ENCODE measurements at places on chromosomes 4 and X. TPM values are rescaled to one million over a fixed set of nuclear protein-coding genes. Genes with fewer than 3 reads are reported as not detected.

The P2RY8 gene
- not detected for total RNA-seq

The MXRA5 gene
- total RNA-seq, result 7.0 TPM

The SCOC gene
- total RNA-seq, result 94.7 TPM

The DMP1 gene
- not detected for total RNA-seq

The EVC2 gene
- 11.3 TPM for total RNA-seq

The GABRB1 gene
- total RNA-seq, result 3.1 TPM

The CXCL8 gene
- total RNA-seq, result 991 TPM
